Esophagus muscularis mucosa (tissue), 4 donors: ENCODE measurements at places on chromosomes 13 and 19. TPM values are rescaled to one million over a fixed set of nuclear protein-coding genes. Genes with fewer than 3 reads are reported as not detected.

GRCh38 chr13:50162567-50162966 is 147.3 kb downstream of the KCNRG start:
- no peak for DNase-seq
- H3K4me3 ChIP-seq = no peak overlapping the region
- no peaks in the 10 kb centered on the region for H3K4me1 ChIP-seq
- H3K27ac ChIP-seq = no peak overlapping the region
- no peaks in the 10 kb centered on the region for H3K36me3 ChIP-seq
- no peaks in the 10 kb centered on the region for H3K27me3 ChIP-seq

GRCh38 chr19:48635966-48636858 is 967 bp downstream of the DBP start:
- no peaks in the 10 kb centered on the region for H3K36me3 ChIP-seq
- no peak for DNase-seq
- H3K4me3 ChIP-seq = peak overlapping the region; percentile 79
- peak overlapping the region; percentile 100 for H3K27ac ChIP-seq
- no peaks in the 10 kb centered on the region for H3K27me3 ChIP-seq

DNA sequence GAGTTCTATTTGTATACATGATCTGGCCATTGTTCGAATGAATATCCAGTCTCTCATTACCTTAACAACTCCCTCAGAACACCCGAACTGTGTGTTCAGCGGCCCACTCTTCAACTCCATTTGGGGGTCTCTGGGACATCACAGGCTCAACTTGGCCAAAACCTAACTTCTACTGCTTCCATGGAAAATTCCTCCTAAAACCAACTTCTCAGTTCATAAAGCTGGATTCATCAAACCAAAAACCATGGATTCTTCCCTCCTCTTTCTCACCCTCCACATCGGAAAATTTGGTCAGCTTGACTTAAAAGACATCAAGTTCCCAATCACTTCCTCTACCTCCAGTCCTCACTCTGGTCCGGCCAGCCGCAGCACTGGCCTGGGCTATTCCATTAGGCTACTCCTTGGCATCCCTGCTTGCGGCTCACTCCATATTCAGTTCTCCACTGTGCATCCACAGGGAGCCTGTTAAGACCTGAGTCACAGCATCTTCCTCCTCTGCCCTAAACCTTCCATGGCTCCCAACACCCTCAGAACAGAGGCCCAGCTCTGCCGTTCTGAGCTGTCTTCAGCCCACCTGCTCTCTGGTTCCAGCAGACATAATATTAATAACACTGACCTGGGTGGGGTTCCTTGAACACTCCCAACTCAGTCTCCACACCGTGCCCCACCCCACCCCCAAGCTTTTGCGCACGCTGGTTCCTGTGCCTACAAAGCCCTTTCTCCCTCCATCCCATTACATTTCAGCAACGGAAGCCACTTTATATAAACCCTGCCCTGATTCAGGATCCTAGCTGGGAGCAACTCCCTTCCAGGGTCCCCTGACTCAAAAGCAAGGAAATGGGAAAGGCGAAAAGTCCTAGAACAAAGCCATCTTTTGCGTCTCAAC is 1.1 kb downstream of the ZNF792 start:
- peaks cover 37% of the 10 kb centered on the region for H3K36me3 ChIP-seq
- peak overlapping the region; percentile 78 for H3K27ac ChIP-seq

GRCh38 chr13:43516401-43516833 is 270.4 kb downstream of the ENOX1 start:
- H3K36me3 ChIP-seq = no peaks in the 10 kb centered on the region
- H3K27ac ChIP-seq = peak overlapping the region; percentile 53
- no peaks in the 10 kb centered on the region for H3K27me3 ChIP-seq
- peaks cover 17% of the 10 kb centered on the region for H3K4me1 ChIP-seq

The CPB2 gene
- total RNA-seq = not detected

GRCh38 chr13:44719857-44720671 is 143.9 kb upstream of the TSC22D1 start:
- H3K36me3 ChIP-seq = no peaks in the 10 kb centered on the region
- no peak overlapping the region for H3K4me3 ChIP-seq
- no peaks in the 10 kb centered on the region for H3K27me3 ChIP-seq
- H3K27ac ChIP-seq = peak overlapping the region; percentile 32
- no peak for DNase-seq

- peak overlapping the region; percentile 55 for H3K4me3 ChIP-seq
- H3K27me3 ChIP-seq = no peaks in the 10 kb centered on the region
- peaks cover 17% of the 10 kb centered on the region for H3K36me3 ChIP-seq
- DNase-seq = no peak
- H3K4me1 ChIP-seq = peaks cover 41% of the 10 kb centered on the region
- peak overlapping the region; percentile 78 for H3K27ac ChIP-seq
Observed at GRCh38 chr19:17235971-17236777, 9.5 kb downstream of the NR2F6 start.

GRCh38 chr13:46552303-46552682 is 677 bp upstream of the LRCH1 start:
- DNase-seq = no peak
- H3K27me3 ChIP-seq = no peaks in the 10 kb centered on the region
- H3K36me3 ChIP-seq = no peaks in the 10 kb centered on the region
- peak overlapping the region; percentile 81 for H3K4me3 ChIP-seq
- H3K4me1 ChIP-seq = peaks cover 18% of the 10 kb centered on the region
- peak overlapping the region; percentile 98 for H3K27ac ChIP-seq

DNA sequence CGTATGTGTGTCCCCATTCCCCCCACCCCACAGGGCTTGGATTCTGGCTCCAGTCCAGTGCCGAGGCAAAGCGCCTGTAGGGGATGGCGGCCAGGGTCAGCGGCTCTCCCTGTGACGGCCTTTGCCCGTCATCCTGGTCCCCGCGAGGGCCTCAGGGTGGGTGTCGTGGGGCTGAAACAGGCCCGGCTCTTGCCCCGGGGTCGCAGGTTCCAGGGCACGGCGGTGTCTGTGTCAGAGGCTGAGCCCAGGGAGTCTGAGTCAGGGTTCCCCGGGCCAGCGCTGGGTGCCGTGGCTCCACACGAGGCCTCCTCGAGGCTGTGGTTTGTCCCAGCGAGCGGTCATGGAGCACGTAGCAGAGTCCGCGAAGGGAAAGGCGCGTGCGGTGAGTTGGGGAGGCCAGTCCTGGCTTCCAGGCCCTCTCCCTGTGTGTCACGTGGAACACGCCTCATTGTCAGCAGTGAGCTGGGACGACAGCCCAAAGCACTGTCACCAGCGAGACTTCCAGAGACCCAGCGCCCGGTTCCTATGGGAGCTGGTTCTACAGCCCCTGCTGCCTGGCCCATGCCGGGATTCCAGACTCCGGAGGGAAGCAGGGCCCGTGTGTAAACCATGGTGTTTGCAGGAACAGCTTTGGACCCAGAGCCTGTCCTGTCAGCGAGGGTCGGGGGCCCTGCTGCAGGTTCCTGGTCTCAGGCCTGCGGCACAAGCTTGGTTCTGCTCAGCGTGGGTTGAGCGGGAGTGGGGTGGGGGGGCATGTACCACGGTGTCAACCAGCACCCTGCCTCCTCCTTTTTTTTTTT is 13.4 kb downstream of the NCLN start:
- H3K4me1 ChIP-seq = no peaks in the 10 kb centered on the region
- peaks cover 50% of the 10 kb centered on the region for H3K36me3 ChIP-seq
- no peaks in the 10 kb centered on the region for H3K27me3 ChIP-seq
- no peak for DNase-seq
- no peak overlapping the region for H3K27ac ChIP-seq
- H3K4me3 ChIP-seq = no peak overlapping the region
